ENCODE measurements at places on chromosomes 11 and 22.
A peak's percentile ranks its signal among the peaks of the same experiment; 100 is the strongest.

DNA sequence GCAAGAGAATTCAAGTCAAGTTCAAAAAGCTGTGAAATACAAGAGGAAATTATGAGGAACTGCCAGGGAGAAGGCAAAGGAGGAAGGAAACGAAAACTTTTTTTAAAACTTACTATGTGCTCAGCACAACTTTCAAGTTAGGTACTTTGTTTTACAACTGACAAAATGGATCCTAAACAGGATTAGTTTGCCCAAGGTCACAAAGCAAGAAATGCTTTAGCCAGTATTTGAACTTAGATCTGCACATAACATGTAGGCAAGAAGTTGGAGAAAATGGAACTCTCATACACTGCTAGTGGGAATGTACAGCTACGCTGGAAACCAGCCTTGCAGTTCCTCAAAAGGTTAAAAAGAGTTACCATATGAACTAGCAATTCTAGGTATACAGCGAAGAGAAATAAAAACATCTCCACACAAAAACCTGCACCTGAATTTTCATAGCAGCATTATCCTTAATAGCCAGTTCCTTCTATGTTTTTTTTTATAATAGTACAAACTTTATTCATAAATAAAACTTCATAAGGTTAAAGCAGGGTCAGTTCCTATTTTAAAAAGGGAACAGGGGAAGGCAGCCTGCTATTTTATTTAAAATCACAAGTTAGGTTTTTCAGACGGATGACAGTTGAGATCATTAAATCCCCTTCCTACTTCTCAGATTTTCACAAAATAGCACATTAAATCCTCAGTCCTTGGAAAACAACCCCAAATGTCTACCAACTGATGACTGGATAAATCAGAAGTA is 19.2 kb downstream of the DDX6 start:
- DNase-seq, result no peak

DNA sequence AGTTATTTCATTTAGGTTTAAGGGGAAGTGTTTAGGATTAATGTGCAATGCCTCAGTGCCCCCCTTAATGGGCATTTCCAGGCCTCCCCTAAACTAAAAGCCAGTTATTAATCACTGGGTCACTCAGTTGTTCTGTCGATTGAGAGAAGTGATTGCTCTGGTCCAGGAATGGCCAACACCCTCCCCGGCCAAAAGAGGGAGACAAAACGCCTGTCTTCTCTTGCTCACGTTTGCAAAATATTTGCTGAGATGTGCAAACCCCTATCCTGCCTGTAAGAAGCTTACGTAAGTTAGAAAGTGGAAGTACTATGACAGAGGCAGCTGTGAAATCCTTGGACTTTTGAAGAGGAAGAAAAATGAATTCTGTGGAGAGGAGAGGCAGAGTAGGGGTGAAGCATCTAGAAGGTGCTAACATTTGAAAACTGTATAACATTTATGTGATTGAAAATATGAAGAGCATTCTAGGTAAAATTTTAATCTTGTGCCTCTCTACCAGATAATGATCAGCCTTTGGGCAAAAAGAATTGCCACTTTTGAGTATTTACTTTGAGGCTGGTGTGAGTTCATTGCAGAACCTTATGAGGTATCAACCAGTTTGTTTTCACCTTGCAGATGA is 37.7 kb downstream of the NTM start:
- DNase-seq, result no peak

DNA sequence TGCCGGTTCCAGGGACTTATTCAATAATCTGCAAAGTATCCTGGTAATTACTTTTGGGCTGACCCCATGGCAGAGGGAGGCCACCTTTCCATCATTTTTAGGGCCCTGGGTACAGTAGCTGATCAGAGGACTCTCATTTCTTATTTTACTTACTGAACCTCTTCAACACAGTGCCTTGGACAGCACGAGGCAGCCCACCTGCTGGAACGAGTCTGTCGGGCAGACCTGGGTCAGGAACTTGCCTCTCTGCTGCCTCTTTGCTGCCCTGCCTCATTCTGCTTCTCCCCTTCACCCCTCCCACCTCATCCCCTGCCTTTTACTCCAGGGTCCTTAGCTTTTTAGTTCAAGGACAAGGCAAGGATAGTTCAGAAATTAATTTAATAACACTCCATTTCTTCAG is 204.5 kb downstream of the CSNK2A3 start:
- DNase-seq, result no peak

GRCh38 chr11:109783014-109783413 is 310.2 kb upstream of the ZC3H12C start:
- DNase-seq, result no peak

DNA sequence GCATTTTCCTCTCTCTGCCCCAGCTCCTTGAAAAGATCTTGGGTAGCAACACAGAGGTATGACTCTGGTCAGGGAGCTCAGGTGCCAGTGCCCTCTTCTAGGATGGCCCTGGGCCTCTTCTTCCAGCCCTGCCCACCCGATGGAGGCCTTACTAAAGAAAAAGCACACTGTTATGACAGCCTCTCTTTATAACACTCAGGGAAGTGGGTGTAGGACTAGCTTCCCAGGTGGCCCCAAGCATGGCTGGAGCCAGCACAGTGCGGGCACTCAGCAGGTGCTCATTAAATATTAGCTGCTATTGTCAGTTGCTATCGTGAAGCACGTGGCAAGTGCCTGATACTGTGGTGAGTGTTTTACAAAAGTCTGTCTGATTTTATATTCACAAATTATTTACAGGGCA is 127.2 kb upstream of the B3GAT1 start:
- DNase-seq, result peak; percentile 31

GRCh38 chr11:77233011-77233410 is 68.5 kb downstream of the GDPD4 start:
- DNase-seq, result no peak

DNA sequence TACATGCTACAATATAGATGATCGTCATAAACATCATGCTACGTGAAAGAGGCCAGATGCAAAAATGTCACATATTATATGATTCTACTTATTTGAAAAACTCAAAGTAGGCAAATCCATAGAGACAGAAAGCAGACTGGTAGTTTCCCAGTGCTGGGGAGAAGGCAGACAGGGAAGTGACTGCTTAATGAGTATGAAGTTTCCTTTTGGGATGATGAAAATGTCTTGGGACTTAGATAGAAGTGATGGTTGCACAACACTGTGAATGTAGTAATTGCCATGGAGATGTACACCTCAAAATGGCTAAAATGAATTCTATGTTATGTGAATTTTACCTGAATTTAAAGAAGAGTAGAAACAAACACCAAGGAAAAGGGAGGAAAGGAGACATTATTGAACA is 45.2 kb upstream of the EHF start:
- DNase-seq, result no peak

GRCh38 chr11:113984781-113985180 is 9.9 kb downstream of the HTR3A start:
- DNase-seq, result no peak

Measured in ascending aorta (tissue), 2 donors.